ENCODE measurements at places on chromosomes 2 and 18.

GRCh38 chr2:175817221-175817620 lies 184.8 kb downstream of the LNPK start:
- no peak for DNase-seq

DNA sequence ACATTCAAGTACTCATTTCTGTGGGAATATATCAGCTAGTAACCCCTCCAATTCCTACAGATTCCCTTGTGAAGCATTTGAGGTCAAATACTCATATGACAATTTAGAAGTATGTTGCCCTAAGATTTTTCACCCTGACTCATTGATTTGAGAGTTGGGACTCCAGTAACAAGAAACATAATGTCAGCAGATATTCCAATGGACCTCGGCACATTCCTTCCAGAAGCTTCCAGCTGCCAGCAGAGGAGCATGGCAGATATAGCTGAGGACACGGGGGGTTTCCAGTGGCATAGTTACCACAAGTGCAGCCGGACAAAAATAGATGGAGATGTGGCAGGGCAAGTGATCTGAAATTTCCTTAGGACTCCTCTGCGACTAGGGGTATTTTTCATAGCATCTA lies 101.9 kb upstream of the ARHGAP28 start:
- no peak for DNase-seq

DNA sequence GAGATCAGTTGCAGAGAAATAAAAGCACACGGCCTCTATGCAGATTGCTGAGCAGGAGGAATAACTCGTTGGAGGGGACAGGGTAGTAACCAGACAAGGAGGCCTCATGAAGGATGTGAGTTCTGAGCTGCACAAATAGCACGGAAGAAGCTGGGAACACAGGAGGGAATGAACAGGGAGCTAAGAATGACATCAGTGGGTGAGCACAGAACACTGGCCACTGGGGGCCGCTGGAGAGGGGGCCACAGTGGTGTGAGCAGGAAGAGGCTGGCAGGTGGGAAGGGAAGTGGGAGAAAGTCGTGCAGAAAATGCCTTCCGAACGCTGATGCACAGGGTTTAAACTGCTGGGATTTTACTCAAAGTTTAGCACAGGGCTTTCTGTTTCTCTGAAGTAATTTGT lies 61.0 kb downstream of the ZAP70 start:
- DNase-seq, result no peak

GRCh38 chr2:54704688-54705605 lies 18.5 kb upstream of the EML6 start:
- DNase-seq, result peak; percentile 59
